ENCODE measurements at places on chromosomes 6 and 20.

DNA sequence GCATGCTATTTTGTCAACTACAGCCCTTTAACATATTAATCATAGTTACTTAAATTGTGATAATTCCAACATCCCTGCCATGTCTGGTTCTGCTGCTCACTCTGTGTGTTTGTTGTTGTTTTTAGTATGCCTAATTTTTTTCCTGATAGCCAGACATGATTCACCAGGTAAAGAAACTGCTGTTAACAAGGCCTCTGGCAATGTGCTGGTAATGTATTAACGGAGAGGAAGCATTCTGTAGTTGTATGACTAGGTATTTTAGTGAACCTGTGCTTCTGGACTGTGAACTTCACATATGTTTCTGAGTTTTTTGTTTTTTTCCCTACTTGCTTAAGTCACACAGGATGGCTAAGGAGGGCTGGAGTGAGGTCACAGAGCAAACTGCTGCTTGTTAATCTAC lies 4.8 kb downstream of the DYNLT2 start:
- DNase-seq: no peak

GRCh38 chr6:164924674-164925073 lies 384.7 kb downstream of the C6orf118 start:
- DNase-seq: no peak

- DNase-seq: peak; percentile 12
Measured at GRCh38 chr6:134373282-134373922, 55.5 kb upstream of the SGK1 start.

- no peak for DNase-seq
Measured at GRCh38 chr20:13211956-13212618, 9.0 kb upstream of the ISM1 start.

DNA sequence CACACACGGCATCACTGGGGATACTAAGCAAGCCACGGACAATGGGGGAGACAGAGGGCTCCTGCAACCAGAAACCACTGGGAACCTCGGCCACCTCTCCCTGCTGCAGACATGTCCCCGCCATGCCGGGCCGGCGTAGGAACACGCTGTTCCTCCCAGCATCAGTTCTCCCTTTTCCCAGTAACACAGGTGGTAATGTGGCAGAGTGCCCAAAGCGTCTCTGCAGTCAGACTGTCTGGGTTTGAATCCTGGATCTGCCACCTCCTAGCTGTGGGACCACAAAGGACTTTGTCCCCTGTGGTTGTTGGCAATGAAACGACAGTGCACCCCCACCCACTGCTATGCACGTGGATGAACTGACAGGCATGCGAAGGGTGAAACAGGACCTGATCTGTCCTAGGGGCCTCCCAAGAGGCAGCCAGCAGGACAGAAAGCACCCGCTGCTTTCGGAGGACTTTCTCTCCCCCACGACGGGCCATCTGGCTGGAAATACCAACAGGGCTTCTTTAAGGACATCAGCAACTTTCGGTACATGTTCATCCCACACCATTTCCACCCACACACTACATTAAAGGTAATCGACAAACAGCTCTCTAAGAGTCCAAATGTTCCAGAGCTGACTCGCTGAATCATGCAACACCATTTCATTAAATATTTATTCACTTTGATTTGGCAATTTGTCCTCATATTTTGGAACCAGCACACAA lies 74.1 kb downstream of the SULF2 start:
- no peak for DNase-seq

GRCh38 chr6:20791074-20791473 lies 256.8 kb downstream of the CDKAL1 start:
- no peak for DNase-seq

DNA sequence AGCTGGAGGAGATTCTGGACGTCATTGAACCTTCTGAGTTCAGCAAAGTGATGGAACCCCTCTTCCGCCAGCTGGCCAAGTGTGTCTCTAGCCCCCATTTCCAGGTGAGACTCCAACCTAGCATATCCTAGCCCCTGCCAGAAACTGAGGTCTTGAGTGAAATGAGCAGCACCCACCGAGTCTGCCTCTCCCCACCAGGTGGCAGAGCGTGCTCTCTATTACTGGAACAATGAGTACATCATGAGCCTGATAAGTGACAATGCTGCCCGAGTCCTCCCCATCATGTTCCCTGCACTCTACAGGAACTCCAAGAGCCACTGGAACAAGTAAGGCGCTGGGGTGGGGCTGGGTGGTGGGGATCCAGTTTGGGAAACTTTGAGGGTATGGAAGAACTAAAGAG lies 4.6 kb downstream of the MEA1 start:
- DNase-seq: peak; percentile 27

DNA sequence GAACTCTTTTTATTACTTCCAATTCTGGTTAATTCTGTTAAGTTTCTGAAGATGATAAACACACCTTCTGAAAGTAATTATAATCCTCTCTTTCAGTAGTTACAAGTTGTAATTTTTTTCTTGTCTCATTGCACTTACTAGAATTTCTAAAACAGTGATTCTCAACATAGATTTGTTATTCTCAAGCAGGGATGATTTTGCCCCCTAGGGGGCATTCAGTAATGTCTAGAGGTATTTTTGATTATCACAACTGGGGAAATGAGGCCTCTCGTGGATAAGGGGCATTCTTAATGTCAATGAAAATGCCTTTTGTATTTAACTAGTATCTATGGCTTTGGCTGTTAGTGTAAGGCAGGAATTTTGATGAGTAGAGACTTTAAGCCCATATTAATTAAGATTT lies 39.4 kb upstream of the MAFB start:
- DNase-seq: no peak

Data from T1000 (cell line).